Skin of body (tissue), 3 donors: ENCODE measurements at places on chromosomes 4 and X. TPM values are rescaled to one million over a fixed set of nuclear protein-coding genes. Genes with fewer than 3 reads are reported as not detected.

DNA sequence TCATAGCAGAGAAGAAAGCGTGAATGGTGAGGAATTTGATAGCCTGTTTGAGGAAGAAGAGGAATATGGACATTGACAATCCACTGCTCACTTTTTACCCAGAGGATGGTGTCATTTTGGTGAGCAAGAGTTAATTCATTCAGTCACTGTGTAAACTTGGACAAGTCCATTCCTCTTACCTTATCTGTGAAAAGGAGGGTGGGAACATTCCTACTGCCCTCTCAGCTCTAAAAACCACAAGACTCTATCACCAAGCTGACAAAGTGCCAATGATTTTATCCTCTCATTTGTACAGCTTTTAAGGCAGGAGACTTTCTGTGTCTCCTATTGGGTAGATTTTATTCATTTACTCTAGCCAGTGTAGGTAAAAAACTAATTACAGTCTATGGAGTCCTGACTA is 103.8 kb downstream of the LUZP4 start:
- no peak for DNase-seq

Gene PITX2
- total RNA-seq = 10.6 TPM

Gene FATE1
- total RNA-seq = 0.20 TPM

DNA sequence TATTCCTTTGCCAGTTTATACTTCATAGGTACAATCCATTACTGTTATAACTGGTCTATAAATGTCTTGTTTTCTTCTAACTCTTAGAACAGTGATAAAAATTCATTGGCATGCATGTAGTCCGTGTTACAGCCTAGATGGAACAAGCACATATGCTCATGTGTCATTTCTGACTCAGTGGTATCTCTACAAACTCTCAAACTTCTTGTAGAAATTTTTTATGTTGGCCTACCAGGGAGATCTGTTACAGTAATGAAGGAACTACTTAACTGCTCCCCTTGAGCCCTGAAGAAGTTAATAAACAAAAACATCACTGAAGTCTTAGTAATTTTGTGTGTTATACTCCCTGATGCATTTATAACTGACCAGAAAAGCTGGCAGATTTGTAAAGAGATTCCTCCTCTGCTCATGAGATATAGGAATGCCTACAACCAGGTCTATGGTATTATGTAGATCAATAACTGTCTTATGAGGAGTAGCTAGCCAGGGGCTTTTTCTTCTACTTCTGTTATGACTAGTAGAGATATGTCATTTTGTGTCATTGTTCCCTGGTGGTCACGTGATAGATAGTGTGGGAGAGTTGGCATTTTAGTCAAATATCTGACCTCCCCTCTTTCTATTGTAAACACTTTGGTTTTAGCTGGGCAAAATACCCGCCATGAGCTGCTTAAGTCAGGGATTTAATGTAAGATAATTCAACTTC is 53.7 kb upstream of the FAAH2 start:
- no peak for DNase-seq

GRCh38 chr4:152997771-152998487 is 61.8 kb downstream of the FHDC1 start:
- DNase-seq = no peak

DNA sequence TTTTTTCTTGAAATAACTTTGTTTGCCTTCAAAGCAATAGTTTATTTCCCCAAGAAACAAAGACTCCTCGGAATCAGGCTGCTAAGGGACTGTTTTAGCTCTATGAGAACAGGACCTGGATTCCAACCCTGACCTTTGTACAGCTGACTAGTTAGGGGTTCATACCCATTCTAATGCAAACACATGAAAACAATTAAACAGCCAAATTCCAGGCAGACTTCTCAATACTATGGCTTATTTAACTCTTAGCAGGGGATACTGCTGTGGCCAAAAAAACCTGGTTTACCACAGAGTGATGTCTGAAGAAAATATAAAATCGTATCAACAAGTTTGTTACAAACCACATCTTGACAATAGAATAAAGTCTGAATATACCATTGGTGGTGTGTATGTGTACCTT is 129.6 kb upstream of the INTU start:
- DNase-seq = no peak

Gene ZNF330
- 29.7 TPM for total RNA-seq

DNA sequence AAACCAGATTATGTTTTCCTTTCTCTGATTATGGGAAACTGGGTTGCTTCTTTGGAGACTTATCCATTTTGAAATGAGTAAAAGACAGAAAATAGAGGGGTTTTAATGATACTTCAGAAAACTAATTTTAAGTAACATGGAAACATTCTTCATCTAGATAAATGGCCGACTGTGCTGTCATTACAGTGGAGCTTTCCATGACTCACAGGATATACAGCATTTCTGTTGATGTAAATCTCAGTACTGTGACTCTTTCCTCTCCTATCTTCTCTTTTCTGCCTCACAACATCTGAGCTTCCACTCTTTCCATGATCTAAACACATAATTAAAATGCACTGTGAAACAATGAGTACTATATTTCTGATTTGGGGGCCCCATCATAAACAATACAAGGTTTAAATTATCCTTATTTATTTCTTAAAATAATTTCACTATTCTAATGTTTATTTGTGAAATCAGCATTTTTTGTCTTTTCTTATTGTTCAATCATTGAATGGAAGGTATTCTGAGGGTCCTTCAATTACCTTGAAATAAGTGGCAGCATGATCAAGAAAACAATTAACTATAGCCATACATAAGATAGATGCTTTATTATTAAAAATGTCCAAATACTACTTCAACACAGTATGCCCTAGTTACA is 19.3 kb downstream of the SEC24D start:
- DNase-seq = no peak

Gene LEF1
- 38.1 TPM for total RNA-seq

Gene C4orf33
- total RNA-seq = 12.4 TPM

Gene TMEM150C
- 11.6 TPM for total RNA-seq

DNA sequence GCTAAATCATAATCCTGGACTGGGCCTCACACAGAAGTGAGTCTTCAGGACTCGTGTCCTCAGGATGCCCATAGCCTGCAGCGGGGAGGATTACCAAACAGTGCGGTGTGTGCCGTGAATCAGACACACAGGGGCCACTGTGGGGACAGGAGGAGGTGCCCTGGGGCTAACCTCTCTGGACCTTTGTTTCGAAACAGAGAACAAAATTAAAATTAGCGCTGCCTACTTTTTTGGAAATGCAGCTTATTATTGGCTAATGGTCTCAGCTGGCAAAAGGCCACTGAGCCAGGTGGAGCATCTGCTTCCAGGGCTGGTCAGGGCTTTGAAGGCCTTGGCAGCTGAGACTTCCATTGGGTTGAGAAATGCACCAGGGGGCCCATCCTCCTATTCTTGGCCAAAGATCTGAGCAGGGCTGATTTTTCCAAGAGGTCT is 236.2 kb downstream of the EVC2 start:
- no peak for DNase-seq

- DNase-seq = no peak
Observed at GRCh38 chr4:1490011-1490653, 83.9 kb upstream of the NKX1-1 start.

DNA sequence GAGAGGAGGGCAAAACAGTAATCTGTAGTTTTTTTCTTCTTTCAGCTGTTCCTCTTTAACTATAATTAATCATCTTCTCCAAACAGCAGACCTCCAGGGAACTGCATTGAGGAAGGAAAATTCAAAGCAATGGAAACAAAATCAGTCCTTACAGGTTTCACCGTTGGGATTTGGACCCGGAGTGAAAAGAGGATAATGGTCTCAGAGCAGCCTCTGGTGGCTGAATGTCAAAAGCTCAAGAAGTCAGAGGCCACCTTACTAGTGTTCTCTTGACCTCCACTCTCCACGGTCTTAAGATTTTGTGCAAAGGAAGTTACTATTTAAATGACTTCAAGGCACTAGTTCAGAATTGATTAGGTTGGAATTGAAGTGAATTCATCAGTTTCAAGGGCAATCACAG is 16.0 kb upstream of the MID1 start:
- DNase-seq = peak; percentile 7

Gene REPS2
- 6.9 TPM for total RNA-seq

DNA sequence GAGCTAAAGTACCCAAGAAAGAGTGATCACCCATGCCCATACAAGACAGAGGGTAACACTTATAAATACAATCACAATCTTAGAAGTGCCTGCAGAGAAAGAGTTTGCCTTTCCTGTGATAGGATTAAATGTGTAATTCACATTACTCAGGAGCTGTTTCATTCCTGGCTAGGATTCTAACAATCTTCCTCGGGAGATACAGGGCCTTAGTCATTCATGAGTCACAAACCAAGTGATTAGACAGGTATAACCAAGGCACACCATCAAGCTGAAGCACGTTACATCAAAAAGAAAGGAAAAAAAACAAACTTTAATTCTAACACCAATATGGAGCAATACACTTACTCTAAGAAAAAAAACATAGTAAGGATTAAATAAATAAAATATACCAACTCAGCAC is 14.9 kb downstream of the ABCG2 start:
- DNase-seq = no peak

Gene EGF
- 3.5 TPM for total RNA-seq

Gene PNMA6A
- 2.8 TPM for total RNA-seq

- DNase-seq = no peak
Observed at GRCh38 chrX:128634754-128635153, 582.6 kb upstream of the ACTRT1 start.

DNA sequence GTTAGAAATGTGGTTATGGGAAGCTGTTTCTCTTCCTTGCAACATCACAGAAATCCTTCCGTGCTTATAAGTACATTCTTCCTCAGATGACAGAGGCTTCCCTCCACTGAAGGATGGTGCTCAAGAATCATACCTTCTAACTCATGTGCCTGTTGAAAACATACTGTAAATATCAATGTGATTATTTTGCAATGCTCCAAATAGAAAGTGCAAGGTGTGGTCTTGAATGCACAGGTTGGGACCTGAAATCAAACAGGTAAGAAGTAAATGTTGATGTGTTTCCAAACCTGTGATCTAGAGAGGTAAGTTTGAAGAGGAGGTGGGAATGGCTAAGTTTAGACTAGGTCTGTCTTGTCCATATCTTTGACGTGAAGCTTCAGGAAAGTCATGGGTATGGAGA is 87.7 kb downstream of the ZNF518B start:
- DNase-seq = no peak

DNA sequence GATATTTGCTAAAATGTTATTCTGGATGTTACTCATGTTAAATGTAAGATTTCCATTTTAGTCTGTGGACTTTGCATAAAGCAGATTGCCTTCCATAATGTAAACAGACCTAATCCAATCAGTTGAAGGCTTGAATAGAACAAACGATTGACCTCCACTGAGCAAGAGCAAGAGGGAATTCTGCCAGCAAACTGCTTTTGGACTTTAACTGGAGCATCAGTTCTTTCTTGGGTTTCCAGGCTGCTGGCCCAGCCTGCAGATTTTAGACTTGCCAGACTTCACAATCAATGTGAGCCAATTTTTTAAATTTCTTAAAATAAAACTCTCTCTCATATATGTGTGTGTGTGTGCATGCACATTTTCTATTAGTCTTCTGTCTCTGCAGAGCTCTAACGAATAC is 1248.8 kb downstream of the ADGRL3 start:
- no peak for DNase-seq

GRCh38 chr4:95049551-95050233 is 291.9 kb downstream of the BMPR1B start:
- DNase-seq = no peak

Gene STBD1
- 12.4 TPM for total RNA-seq

- DNase-seq = no peak
Observed at GRCh38 chrX:47992095-47992380, 11.8 kb downstream of the ZNF182 start.

DNA sequence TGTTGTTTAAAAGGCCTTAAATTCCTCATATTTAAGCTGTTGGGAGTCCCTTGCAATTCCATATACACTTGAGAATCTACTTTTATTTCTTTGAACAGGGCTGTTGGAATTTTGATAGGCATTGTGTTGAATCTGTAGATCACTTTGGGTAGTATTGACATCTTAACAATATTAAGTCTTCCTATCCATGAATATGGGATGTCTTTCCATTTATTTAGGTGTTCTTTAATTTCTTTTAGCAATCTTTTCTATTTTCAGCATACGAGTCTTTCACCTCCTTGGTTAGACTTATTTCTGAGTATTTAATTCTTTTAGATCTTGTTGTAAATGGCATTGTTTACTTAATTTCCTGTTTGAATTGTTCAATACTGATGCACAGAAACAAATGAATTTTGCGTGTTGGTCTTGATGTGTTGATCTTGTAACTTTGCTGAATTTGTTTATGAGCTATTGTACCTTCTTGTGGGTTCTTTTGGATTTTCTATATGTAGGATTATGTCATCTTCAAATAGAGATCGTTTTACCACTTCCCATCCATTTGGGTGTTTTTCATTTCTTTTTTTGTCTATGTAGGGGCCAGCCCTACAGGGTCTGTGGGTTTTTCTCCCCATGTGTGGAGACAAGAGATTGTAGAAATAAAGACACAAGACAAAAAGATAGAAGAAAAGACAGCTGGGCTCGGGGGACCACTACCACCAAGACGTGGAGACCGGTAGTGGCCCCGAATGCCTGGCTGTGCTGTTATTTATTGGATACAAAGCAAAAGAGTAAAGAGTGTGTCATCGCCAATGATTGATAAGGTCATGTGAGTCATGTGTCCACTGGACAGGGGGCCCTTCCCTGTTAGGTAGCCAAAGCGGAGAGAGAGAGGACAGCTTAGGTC is 18.2 kb upstream of the CTBP1 start:
- DNase-seq = no peak

Gene USP27X
- total RNA-seq = 3.1 TPM

- DNase-seq = peak; percentile 31
Observed at GRCh38 chr4:106315476-106315967, 487 bp downstream of the TBCK start.
